Stimulated activated CD8-positive, alpha-beta memory T cell treated with anti-CD3 and anti-CD28 coated beads, Interleukin-15, amount 100 ng/mL, for 24 hours (primary cell): ENCODE measurements at places on chromosomes 2 and 18.

- DNase-seq = no peak
Measured at GRCh38 chr2:216549926-216550690, 51.5 kb downstream of the RPL37A start.

DNA sequence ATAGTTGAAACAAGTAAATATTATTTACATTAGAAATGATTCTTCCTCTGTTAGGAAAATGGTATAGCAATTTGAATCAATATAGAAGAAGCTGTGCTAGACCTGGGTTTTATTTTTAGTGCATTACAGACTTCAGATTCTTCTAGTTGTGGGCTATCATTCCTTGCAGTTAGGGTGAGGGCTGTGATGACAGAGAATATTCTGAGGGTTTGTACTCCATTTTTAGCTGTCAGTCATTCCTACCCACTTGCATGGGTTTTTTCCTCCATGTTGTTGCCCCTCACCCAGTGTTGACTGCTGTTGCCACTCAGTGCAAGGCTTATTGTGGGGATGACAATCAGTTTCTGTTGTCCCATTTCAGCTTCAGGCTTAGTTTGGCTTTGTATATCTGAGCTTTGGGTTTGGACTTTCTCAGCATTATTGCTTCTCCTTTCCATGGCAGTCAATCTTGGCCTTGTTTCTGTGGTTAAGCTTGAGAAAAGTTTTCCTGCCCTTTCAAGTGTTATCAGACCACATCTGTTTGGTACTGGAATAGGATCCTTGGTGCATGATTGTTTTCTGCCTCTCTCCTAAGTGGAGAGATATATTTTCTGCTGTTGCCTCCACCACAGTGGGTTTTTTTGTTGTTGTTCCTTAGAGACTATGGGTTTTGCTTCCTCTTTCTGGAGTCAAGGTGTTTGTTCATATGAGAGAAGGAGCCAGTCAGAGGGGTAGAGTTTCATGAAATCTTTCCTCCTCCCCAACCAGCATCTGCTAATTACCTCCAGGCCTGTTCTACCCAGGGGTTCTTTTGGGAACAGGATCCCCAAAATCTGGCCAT is 312.7 kb upstream of the CWC22 start:
- no peak for DNase-seq

DNA sequence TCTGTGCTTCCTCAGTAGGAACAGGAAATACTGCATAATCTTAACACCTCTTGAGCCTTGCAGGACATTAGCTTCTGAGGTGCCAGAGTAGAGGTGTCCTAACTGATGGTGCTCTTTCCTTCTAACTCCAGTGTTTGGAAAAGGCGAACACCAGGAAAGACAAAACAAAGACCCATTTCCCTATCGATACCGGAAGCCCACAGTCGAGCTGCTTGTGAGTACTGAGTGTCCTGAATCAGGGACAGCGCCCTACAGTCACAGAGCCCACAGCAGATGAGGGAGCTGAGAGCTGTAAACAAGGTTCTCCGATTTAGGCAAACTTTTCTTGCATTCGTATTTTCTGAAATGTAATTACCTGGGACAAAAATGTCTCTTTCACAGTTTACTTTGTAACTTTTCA is 50.7 kb downstream of the SLC14A2 start:
- no peak for DNase-seq

DNA sequence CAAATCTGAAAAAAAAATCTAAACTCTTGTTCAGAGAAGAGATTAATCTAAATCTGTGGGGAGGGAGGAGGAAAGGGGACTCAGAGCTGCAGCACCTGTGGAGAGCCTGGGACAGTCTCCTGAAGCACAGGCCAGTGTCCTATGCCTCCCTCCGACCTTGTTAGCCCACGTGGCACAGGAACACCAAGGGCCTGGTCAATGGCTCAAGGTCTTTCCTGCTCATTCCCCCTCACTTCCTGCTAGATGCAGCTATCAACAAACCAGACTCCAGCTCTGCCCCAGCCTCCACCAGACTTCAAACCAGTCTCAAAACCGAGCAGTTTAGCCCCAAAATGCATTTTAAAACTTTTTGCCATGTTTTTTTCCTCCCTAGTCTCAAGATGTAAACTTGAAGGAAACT is 20.1 kb upstream of the SULT1C3 start:
- DNase-seq = no peak

DNA sequence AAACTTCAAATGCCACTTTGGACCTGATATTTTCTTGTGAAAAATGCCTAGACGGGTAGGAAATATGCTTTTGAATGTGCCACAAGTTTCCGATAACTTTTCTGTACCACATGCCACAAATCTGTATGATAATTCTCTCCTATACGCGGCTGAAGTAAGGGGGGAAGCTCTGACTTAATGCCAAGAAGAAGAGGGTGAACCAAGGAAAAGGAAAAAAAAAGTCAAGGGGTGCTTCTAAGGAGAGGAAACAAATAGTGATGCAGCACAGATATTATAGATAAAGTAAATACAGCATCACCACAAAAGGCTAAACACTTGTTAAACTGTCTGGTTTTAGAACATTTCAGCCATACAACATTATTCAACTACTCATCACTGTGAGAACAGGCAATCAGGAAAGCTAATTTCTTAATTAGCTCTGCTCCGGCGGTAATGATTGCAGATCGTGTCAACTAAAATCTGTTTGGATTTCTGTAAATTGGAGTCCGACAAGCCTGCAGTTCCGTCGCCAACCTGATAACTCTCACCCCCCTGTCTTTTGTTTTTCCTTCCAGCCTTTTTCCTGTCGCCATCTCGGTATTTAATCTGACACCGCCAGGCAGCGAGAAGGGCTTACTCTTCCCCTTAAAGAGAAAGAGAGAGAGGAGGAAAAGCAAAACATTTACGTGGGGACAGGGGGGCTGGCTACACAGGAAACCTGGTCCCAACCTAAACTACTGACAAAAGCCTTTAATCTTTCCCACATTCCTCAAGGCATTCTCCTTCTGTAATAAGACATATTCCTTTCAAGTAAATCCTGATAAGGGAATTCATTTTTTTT is 67.5 kb downstream of the ZEB2 start:
- no peak for DNase-seq

DNA sequence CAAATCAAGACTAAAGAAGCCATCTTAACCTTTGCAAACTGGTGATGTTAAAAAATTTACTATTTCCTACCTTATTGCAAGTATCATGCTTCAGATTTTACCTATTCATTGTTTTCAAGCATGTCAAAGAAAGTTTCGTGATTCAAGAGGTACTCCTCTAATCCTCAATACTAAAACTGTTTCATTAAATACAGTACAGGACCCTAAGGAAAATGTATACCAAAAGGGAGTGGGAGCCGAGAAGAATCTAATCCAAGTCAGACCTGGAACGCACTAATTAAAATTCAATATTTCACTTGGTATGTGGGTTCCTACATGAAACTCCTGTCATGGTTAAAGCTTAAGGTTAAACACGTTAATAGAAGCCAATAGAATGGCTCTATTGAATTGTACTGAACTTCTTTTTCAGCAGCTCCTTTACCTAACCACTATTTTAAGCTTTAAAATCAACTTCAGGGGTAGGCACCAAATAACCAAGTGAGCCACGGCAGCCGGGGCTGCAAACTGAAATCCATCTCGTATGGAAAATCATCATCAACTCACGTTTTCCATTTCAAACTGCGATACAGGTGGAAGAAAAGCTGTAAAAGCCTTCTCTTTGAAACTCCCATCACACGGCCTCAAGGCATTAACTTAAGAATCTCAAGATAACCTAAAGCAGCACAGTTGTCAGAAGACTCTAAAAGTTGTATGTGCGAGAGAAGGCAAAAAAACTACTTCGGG is 188.8 kb downstream of the ZEB2 start:
- DNase-seq = no peak

DNA sequence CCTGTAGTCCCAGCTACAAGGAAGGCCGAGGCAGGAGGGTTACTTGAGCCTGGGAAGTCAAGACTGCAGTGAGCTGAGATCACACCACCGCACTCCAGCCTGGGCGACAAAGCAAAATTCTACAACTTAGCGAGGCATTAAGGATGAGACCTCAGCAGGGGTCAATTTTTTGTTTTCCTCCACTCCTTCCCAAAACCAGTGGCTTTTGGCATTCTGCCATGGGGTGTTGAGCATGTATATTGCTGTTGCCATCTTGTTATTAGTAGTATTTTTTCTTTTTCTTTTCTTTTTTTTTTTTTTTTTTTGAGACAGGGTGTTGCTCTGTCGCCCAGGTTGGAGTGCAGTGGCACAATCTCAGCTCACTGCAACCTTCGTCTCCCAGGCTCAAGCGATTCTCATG is 8.9 kb upstream of the GIGYF2 start:
- no peak for DNase-seq

DNA sequence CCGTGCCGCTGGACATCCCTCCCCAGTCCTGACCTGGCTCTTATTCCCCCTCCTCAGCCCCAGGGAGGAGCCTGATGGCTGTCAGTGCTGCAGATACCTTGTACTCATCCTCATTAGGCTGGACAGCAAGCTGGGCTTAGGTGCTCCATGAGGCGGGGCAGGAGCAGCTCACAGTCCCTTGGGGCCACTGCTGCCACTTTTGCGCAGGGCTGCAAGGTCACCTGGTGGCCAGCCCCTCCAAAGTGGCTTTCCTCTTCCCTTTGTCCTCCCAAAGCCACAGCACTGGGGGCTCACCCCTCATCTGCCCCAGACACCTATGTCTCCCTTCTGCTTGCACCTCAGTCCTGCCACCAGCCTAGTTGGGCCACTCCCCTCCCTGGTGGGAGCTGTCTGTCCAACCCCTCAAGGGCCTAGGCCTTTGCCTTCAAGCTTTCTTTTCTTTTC is 60.8 kb downstream of the FAM168B start:
- DNase-seq = no peak

DNA sequence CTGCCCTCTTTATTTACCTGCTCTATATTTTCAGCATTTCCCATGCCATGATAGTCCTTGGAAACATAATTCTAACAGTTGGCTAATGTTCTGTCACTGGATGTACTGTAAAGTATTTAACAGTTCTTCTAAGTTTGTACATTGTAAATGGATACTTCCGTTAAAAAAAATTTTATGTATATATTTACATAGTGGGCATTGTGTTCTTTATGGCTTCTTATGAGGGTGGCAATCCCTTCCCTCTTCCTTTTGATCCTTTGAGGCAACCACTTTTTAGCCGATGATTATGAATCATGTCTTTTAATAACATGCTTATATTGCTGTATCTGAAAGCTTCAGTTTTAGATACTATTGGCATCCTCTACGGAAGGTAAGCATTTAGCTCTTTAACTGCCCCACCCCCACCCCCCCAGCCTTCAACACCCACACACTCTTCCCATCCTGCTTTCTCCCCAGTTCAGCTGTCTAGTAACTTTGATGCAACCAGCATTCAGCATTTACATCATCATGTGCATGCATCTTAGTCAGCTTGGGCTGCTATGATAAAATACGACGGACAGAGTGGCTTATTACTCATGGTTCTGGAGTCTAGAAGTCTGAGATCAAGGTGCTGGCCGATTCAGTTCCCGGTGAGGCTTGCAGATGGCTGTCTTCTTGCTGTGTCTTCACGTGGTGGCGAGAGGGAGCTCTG is 21.0 kb upstream of the EDAR start:
- DNase-seq = no peak

DNA sequence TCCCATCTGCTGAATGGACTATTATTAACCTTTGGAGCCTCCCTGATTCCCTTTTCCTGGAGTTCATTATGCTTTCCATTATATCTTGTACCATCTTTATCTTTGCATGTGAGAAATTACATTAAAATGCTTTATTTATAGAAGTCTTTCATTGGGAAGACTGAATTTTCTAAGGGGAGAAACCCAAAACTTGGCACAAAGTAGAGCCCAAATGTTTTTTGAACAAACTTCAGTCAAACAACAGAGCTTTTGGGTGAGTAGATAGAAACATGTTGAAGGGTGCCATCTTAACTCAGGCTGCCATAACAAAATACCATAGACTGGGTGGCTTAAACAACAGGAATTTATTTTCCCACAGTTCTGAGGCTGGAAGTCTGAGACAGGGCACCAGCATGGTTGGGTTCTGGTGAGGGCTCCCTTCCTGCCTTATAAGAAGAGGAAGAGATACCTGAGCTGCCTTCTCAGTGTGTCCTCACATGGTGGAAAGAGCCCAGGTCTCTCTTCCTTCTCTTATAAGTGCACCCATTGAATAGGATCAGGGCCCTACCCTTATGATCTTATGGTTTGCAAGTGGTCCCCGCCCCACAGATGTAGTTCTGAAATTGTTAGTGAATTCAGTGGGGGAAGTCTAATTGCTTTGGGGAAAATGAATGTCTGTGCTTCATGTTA is 19.2 kb downstream of the RALB start:
- no peak for DNase-seq

GRCh38 chr2:96772903-96773671 is 12.4 kb downstream of the CNNM4 start:
- DNase-seq = no peak

DNA sequence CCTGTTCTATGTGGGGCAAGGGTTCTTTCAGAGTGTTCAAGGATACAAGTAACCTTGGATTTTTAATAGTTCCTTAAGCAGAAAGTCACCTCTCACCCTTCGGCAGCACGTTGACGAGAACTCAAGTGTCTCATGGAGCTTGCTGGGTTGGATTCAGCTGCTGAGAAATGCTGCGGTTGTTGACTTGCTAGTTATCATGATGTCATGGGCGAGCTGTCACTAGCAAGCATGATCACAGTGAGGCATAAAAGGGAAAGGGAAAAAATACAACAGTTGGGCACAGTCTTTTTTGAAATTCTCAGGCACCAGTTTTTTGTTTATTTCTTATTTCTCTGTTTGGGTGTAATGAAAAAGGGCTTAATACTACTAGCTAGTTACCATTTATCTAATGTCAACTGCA is 53.2 kb downstream of the ADCYAP1 start:
- DNase-seq = no peak

- no peak for DNase-seq
Measured at GRCh38 chr2:44490726-44491125, 129.0 kb downstream of the CAMKMT start.

DNA sequence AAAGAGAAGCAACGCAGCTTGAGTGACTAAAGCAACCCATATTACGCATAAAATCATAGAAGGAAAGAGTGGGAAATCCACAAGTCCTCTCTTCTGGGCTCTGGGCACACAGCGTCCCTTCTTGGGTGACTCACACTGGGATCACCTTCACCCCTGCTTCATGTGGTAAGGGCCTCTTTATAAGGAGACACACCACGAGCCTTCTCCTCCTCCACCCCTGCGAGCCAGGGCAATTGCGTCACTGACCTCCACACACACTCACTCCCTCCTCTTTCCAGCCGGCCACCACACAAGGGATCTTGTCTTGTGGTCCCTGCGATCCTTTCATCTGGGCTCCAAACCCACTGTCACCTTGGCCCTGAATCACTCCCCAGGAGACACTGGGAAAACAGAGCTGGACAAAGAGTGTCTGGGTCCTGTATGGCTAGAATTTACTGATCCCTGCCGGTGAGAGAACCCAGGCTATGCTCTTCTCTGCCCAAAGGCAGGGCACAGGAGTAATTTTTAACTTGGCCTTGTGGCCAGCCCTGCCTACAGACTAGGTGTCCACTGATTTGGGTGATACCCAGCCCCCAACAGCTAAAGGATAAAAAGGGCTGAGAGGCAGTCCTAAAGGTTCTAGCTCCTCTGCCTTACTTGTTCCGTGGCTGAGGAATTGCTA is 35.3 kb downstream of the NHEJ1 start:
- no peak for DNase-seq

GRCh38 chr2:226564667-226565066 is 235.0 kb downstream of the IRS1 start:
- DNase-seq = no peak

- no peak for DNase-seq
Measured at GRCh38 chr2:202612145-202612544, 22.6 kb upstream of the FAM117B start.
